Activated CD4-positive, alpha-beta T cell treated with anti-CD3 and anti-CD28 coated beads, Interleukin-2, amount 50 U/mL, for 4 hours (primary cell): ENCODE measurements at places on chromosomes 1 and 21.

DNA sequence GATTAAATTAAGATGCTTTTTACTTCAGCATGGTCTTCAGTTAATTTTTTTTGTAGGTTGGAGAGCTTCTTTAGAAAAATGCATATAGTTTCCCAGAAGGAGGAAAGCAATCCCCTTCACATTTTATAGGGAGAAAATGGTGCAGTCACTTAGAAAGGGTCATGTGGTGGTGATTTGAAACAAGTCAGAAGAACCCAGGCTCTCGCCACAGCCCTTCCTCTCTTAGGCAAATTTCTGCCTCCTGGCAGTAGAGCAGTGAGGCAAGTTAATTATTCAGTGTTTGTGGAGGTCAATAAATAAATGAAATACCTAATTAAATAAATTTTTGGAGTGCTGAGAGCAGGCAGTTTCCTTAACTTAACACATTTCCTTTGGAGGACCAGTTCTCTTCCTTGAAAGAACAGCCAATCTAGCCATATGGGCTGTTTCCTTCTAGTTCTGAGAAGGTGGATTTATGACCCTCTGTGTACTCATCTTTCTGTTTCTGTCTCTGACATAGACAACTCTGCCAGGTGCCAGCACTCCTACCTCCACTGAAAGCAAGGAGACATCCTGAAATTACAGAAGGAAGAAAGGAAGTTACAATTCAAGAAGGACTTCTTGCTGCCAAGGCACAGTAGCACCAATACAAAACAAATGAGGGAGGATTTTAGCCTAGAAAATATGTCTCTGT, 19.0 kb upstream of the POGZ start:
- no peak for DNase-seq

DNA sequence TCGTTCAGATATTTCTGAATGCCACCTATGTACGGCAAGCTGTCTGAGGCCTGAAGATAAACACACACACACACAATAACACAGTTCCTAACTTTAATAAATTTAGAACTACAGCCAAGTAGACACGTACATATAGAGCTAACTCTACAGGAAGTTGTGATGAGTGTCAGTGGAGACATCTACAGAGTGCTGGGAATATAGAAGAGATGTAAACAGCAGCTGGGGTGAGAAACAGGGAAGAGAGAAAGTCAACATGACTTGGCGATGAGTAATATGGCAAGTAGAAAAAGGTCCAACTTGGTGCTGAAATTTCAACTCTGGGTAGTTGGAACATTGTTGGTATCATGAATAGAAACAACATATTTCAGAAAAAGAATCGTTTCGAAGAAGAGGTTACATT, 206.5 kb downstream of the ZP4 start:
- no peak for DNase-seq

DNA sequence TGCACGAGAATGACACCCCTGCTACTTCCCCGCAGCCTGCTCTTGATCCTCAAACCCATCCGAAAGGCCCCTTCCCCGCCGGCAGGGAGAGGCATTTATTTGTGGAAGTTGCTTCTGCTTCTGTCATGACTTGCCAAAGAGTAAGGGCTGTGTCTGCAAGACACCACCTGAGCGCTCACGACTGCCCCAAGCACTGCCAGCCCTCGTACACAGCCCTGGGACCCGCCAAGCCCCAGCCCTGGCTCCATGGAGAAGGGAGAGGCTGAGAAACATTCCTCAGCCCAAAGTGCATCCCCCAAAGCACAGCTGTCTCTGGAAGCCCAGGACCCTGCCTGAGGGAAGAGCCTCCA, 6.3 kb upstream of the TPRG1L start:
- DNase-seq = no peak

GRCh38 chr1:6783936-6784559, 1.2 kb upstream of the CAMTA1 start:
- DNase-seq = no peak

GRCh38 chr1:14308460-14308859, 290.0 kb upstream of the KAZN start:
- DNase-seq = no peak

DNA sequence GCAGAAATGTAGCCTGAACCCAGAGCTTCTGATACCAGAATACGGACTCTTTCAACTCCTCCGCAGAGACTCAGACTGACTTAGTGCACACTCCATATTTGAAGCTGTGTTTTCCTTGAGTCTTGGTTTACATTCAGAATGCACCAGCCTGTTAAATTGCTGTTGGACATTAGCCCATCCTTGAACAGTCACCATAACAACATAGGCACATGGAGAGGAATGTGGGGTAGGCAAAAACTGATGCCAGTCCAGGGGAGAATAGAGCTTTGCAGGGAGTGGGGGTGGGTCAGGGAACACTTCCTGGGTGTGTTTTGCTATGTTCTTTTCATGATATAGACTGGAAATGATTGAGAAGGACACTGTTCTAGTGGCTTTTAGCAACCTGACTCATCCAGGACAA, 76.3 kb upstream of the CACNA1E start:
- no peak for DNase-seq

GRCh38 chr1:55007625-55008024, 8.9 kb downstream of the BSND start:
- no peak for DNase-seq

DNA sequence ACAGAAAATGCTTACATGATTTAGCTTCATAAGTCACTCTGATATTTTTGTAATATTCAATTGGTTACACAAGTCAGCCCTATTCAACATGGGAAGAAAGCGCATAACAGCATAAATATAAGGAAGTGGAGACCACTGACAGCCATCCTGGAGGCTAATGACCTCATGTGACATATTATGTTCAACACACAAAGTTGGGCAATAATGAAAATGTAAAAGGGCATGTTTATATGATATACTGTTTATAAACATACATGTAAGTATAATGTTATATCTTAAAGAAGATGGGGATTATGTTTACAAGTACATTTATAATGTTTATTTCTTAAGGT, 30.2 kb downstream of the EVI5 start:
- DNase-seq = no peak

DNA sequence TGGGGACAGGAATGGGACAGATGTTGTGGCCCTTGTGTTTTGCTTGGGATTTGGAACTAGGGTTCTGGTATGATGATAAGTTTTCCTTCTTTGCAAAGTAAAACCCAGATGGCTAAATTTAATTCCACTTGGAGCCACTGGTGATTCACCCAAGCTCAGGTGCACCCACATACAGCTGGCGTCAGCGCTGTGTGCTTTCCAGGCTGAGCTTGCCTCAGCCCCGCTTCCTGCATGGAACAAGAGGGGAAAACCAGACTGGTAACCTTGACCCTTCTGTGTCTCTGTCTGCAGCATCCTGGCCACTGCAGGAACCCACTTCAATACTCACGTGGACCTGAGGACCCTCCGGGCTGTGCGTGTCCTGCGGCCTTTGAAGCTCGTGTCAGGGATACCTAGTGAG, 94.2 kb downstream of the CACNA1E start:
- DNase-seq = no peak

- DNase-seq = no peak
Measured at GRCh38 chr1:44431861-44432260, 26.8 kb downstream of the RNF220 start.

DNA sequence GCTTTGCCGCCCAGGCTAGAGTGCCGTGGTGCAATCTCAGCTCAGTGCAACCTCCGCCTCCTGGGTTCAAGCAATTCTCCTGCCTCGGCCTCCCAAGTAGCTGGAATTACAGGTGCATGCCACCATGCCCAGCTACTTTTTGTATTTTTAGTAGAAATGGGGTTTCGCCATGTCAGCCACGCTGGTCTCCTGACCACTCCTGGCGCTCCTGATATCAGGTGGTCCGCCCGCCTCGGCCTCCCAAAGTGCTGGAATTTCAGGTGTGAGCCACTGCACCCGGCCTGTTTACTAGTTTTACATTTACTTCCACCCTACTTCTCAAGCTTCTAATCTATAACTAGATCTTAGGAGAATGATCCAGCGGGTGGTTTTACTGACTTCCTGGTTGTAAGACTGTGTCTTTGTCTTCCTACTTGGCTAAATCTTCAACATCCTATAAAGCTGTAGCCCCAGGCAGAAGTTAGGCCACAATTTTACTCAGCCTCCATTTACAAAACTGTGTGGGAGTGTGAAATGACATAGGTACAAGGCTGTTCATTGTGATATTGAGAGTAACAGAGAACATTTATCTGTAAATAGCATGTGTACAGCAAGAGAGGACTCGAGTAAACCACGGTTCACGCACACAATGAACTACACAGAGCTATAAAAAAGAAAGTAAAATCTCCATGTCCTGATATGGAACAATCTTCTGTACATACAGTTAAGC, 9.6 kb upstream of the POU2F1 start:
- DNase-seq = no peak

GRCh38 chr1:205849619-205850355, at the start of gene PM20D1:
PM20D1 (minus strand) TSS chr1:205850132; CDS start chr1:205850072, 60 bp downstream.
- DNase-seq = peak; percentile 68

GRCh38 chr1:66752671-66753371, 562 bp downstream of the DYNLT5 start:
- no peak for DNase-seq

- DNase-seq = no peak
Measured at GRCh38 chr1:89786628-89787214, 34.1 kb upstream of the LRRC8D start.

DNA sequence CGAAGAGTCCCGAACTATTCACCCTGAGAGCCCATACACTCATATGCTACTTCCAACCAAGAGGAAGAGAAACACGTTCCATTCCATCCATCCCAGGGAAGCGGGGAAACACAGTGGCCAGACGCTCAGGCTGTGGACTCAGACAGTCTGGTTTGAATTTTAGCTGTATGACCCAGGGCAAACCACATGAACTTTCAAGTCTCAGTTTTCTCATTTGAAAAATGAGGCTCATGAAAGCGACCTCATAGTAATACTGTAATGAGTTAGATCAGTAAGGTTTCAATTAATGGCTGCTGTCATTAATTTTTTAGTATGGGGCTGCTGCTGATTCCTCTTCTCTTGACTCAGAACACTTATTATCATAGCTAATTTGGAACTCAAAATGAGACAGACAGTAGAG, 1.5 kb downstream of the FCRL4 start:
- DNase-seq = no peak

GRCh38 chr21:45631540-45631939, 12.0 kb upstream of the PCBP3 start:
- no peak for DNase-seq

GRCh38 chr21:17391811-17392340, 121.0 kb upstream of the CXADR start:
- no peak for DNase-seq

- no peak for DNase-seq
Measured at GRCh38 chr1:89698624-89699023, 65.7 kb downstream of the LRRC8C start.

- no peak for DNase-seq
Measured at GRCh38 chr1:63403386-63403785, 36.0 kb downstream of the ALG6 start.

DNA sequence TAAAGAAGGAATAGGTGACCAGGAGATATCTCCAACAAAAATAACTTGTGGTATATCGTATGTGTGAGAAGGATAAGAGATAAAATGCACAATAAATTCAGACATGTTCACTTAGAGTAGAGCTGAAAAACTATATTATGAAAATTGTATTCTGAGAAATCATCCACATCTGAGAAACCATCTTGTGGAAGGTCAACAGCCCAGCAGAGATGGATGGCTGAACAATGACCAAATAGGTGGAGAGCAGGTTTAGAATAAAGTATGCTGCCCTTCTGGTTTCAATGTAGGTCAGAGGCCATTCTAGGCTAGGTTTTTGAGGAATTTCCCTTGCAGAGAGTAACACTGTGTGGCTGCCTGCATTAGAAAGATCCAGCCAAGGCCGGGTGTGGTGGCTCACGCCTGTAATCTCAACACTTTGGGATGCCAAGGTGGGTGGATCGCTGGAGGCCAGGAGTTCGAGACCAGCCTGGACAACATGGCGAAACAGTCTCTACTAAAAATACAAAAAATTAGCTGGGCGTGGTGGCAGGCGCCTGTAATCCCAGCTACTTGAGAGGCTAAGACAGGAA, 8.8 kb upstream of the UAP1 start:
- no peak for DNase-seq

DNA sequence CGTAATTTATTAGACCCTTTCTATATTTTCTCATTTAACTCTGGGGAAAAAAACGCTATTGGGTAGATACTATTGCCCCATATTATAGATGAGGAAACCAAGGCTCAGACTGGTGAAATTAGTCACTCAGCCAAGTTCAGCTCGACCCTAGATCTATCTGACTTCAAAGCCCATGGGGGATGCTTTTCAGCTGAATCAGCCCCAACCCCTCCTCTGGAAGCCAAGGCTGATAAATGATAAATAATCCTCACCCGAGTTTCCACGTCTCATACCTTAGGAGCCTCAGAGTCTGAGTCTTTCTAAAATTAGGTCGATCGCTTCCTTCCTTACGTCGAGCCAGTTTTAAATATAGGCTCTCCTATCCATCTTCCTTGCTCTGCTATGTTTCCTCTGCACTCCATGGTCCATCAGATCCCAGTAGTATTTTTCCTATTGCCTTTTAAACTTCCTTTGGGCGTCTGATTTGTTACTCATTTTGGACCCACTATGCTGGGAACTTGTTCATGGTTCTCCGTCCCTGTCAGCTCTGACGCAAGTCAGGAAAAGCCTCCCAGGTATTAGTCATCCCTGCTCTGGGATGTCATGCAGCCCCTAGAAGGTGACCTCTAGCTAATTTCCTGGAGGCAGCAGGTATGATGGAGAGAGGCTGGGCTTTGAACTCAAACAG, 122.8 kb downstream of the PLPP3 start:
- no peak for DNase-seq

GRCh38 chr1:108503062-108503733, 53.1 kb downstream of the NBPF6 start:
- DNase-seq = no peak

DNA sequence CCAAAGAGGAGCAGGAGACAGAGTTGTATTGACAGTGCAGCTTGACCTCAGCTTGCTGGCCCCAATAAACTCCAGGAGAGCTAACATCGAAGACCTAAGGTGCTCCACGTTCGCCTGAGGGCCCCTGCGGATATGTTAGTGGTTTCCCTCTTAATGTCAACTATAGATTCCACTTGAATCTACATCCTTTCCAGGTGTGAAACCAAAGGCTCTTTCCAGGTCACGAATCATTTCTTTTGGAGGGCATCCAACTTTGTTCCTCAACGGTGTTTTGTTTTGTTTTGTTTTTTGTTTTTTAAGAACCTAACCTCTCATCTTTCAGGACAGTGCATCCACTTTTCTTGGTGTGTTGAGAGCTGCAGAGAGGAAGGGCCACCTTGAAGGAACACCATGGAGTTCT, 267.6 kb upstream of the SGIP1 start:
- no peak for DNase-seq

DNA sequence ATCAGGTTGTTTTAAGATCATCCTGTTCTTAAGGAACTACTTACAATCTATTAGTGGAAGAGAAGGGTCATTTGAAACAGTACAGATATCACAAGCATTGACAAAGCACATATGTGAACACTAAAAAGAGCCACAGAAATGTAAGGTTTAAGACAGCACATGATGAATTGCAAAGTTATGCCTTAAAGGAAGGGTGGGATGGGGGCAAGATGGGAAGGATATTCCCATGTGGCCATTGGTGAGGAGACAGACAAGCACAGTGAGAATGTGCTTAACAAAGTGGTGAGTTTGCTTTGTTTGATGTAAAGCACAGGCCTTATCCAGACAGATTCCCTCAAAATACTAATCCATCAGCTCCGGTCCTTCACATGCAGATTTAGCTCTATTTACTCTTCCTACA, 151.6 kb upstream of the IVNS1ABP start:
- no peak for DNase-seq
